Stimulated activated CD8-positive, alpha-beta memory T cell treated with anti-CD3 and anti-CD28 coated beads, Interleukin-4, amount 100 ng/mL, for 24 hours (primary cell): ENCODE measurements at places on chromosomes 3 and 15.

DNA sequence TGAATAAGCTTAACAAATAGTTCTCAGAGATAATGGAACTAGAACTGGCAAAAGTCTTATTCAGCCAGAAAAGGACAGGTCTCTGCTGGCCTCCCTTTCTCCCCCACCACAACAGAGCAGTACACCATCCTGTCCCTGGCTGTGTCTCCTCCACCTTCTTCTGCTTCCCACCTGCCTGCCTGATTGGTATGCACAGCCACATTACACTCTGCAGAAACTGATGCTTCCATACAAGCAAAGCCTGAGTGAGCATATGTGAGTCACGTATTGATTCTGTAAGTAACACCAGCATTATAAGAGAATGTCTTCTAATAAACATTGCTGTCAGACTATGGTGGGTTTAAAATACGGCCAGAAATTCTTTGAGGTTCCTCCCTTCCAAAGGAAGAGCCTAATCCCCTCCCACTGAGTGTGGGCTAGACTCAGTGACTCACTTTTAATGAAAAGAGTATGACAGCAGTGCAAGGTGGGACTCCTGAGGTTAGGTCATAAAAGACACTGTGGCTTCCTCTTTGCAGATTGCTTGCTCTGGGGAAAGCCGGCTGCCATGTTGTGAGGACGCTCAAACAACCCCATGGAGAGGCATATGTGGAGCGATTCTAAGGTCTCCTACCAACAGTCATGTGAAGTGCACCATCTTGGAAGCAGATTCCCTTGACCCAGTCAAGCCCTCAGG lies 44.4 kb downstream of the ANXA2 start:
- DNase-seq, result no peak

DNA sequence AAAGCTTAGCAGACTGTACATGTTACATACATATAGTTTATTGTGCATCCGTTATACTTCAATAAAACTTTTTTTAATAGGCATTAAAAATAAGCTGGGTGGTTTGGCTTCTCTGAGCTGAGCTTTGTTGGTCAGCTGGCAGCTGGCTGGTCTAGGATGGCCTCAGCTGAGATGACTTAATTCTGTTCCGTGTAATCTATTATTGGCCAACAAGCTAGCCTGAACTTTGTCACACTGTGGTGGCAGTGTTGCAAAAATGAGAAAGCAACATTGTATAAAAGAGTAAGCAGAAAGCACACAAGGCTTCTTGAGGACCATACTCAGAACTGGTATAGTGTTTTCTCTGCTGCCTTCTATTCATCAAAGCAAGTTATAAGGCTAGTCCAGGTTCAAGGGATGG lies 45.2 kb downstream of the CGGBP1 start:
- DNase-seq, result no peak

GRCh38 chr3:173652093-173652492 lies 254.5 kb downstream of the NLGN1 start:
- DNase-seq, result no peak

- DNase-seq, result no peak
Measured at GRCh38 chr3:53753518-53754183, 92.6 kb downstream of the CHDH start.

DNA sequence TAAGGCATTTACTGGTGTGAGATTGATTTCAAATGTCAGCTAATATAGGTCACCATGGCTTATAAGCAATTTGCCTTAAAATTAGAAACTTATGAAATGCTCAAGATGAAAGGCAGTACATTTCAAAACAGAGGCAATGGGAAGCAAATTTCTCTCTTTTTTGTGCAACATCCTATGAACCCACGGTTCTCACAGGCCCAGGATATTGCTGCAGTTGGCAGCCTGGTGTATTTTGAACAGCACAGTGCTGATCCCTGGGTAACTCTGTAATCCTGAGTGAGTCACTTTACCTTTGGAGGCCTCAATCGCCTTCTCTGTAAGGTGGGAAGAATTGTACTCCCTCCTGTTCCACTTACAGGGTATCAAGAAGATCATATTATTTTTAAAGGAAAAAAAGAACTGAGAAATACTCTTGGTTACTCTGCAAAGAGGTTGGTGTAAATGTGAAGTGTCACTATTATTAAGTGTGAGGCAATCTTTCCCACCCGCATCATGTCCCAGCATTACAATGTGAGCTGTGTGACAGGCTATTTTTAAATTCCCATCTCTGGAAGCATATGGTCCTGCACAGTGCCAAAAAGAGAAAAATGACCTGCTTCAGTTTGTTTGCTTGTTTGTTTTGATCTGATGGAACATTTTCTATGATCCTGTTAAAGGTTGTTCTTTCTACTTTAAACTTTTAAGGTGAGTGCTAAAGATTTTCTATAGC lies 190.1 kb upstream of the LPP start:
- DNase-seq, result no peak

DNA sequence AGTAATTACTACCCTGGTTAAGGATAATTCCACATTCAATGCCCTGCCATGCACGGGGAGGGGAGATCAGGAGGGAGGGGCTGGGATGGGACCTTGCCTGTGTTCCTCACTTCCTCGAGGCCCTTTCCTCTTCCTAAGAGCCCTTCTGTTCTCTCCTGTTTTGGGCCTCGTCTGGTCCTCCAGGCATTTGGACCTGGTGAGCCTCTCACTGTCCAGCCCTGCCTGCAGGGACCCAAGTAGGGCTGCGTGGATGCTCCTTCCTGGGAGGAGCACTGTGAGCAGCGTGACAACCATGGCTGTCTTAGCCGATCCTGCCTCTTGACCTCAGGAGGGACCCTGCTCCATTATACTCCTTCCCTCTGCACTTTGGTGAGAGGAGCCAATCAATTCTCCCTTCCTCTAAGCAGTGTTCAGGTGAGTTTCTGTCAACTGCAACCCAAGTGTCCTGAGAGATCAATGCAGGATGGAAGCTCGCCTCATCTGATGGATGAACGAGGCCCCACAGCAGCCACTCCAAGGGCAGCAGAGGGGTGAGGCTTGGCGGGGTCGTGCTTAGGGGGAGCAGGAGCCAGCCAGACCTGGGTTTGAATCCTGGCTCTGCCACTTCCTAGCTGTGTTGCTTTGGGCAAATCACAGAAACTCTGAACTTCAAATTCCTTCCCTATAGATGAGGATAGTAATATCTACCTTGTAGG lies 92.5 kb downstream of the IQSEC1 start:
- DNase-seq, result no peak

DNA sequence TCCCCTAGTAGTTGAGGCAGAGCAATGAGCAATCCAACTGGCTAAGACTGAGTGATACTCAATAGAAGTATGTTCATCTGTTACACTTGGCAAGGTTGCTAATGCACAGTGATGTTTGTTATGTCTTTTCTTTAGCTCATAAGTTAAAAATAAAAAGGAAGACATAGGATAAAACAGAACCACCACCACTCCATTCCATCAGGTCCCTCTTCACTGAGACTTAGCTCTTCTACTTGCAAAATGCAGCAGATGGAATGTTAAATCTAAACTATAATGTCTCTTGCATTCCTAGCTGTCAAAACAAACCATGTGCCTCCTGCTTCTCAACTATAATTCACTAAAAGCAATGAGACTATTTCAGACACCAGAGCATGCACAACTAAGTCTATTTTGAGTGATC lies 265.6 kb upstream of the UBE2E2 start:
- DNase-seq, result no peak

- DNase-seq, result no peak
Measured at GRCh38 chr3:61077551-61077950, 173.7 kb downstream of the FHIT start.

- no peak for DNase-seq
Measured at GRCh38 chr15:27694506-27695087, 404.5 kb downstream of the OCA2 start.

DNA sequence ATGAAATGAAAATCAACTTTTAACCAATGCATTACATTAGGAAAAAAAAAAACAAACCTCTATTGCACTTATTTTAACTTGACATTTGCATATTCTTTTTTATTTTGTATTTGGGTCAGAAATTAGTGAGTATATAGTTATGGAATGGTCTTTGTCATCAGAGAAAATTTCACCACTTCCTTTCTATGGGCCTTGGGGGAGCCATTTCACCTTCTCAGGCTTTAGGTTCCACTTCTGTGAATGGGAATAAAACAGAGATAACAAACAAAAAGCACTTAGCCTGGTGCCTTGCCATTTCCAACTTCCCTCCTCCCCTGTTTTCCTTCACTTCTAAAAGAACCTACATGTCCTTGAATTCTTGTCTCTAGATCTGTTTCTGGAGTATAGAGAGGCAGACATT lies 168.0 kb upstream of the STT3B start:
- no peak for DNase-seq

DNA sequence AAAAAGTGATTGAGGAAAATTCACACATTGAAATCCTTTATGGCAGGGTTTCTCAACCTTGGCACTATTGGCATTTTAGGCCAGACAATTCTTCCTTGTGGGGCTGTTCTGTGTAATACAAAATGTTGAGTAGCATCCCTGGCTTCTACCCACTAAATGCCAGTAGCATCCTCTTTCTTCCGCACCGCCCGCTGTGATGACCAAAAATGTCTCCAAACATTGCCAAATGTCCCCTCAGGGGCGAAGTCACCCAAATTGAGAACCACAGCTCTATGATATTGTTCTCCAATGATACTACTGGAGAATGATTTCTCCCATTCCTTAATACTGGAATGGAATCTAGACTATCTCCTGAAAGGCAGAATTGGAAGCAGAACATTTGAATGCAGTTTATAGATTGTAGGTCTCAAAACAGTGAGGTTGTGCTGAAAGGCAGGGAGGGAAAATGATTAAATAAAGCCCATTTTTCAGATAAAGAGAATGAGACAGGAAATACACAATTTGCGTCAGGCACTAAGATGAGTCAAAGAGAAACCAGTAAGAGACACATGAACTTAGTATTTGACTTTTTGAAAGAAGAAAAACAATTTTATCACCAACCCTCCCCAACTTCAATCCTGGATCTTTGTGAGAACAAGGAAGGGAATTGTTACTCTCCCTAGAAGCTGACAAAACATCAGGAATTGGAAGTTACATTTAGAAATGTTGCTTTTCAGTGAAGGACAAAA lies 101.6 kb upstream of the TNIK start:
- no peak for DNase-seq

- DNase-seq, result no peak
Measured at GRCh38 chr3:177589041-177589650, 391.9 kb upstream of the TBL1XR1 start.

GRCh38 chr3:184737063-184737462 lies 25.2 kb upstream of the MAGEF1 start:
- DNase-seq, result no peak

DNA sequence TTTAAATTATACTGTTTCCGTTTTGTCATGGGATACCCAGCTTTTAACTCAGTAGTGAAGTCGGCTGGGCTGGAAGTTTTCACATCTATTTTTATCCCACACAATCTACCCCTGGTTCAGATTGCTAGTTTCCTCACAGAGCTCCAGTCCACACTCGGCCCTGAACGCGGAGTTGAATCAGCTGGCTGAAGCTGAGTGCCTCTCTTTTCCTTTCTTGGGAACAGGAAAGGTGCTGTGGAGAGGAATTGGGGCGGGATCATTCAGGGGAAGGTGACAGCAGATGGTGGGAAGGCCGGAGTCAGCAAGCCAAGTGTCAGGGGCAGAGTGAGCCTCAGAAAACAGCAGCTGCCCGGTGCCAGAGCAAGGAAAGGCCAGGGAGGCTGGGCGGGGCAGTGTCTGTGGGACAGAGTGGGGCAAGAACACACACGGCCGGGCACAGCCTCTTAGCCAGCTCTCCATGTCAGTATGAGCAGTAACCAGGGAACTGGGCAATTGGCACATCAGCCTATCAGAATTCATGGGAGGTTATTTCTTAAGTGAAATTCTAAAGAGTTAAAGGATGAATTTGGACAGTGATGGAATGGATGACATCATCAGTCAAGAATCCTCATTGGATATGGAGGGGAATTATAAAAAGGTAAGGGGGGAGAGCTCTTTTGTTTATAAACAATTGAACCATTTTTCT lies 135.7 kb upstream of the IL12A start:
- no peak for DNase-seq

GRCh38 chr3:135034291-135034768 lies 239.3 kb downstream of the EPHB1 start:
- no peak for DNase-seq

DNA sequence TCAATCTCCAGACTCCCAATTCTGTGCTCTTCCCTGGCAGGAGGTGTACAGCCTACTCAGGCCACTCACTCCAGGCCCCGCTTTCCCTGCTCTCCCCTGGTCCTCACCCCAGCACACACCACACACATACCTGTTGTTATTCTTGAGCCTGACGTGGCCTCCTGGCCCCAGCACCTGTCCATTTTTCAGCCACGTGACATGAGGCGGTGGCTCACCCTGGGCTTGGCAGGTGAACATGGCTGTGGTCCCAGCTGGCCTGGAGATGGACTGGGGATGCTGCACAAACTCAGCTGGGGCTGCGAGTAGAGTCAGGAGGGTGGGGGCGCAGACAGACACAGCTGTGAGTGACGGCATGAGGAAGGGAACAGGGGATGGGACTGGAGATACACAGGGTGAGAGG lies 27.3 kb downstream of the RNU5B-1 start:
- no peak for DNase-seq

DNA sequence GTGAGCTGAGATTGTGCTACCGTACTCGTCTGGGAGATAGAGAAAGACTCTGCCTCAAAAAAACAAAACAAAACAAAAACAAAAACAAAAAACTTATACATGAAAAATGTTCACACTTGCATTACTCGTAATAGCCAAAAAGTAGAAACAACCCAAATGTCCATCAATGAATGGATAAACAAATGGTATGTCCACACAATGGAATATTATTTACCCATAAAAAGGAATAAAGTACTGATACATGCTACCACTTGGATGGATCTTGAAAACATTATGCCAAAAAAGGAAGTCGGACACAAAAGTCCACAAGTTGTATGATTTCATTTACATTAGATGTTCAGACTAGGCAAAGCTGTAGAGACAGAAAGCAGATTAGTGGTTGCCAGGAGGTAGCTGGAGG lies 26.7 kb downstream of the PCYT1A start:
- no peak for DNase-seq

DNA sequence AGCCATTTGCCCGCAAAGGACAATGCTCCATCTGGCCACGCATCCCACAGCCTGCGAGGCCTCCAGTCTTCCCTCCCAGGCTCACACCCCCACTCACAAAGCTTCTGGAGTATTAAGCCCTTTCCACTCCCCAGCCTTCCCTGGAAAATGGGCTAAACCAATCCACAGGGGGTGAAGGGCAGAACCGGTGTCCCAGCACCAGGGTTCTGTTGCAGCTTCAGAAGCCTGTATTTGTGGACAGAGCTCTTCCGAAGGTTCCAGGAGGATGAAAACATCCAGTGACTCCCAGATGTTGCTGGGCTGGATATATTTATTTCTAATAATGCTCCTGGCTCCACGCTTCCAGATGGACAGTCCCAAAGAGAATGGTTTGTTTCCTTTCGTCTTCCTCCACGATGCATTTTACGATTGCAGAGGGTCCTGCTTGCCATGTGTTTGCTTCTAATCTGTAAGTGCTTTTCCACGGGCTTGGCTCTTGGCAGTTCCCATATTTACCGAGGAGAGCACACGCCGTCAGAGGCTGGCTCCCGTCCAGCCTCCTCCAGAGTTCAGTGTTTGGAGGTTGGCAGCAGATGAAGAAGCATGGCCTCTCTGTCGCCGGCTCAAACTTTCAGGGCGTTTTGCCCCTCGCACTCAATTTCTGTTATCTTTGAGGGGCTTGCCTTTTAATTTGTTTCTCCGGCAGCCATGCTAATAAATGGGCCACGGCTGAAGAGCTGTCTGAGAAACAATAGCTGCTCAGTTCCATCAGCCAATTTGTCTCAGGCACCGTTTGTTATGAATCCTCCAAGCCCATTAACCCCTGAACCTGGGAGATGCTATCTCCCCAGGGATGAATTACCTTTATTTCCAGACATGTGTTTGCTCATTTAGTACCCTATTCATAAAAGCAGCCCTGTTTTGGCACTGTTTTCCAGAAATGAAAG lies 367.9 kb upstream of the PROK2 start:
- no peak for DNase-seq

- DNase-seq, result no peak
Measured at GRCh38 chr15:69320977-69321554, 22.4 kb downstream of the PAQR5 start.
